ENCODE measurements at places on chromosomes 6 and 20.

- no peak for DNase-seq
Observed at GRCh38 chr6:112330071-112330878, 16.9 kb upstream of the RFPL4B start.

GRCh38 chr6:53647462-53648094, 18.0 kb downstream of the KLHL31 start:
- peak; percentile 30 for DNase-seq

DNA sequence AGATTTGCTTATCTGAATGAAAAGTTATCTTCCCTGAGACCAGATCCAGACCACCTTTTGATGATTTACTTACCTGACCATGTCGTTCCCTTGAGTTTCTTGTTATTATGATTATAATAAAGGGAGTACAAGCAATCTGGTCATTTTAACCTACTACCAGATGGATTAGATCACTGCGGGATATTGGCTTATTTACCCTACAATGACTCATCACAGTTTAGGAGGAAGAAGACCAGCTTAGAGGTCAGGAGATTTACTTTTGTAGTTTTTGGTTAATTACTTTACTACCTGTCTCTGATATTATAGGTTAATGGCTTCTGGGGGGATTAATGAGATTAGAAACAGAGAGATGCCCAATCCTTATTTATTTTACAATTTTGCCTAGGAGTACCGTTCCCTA, 10.7 kb downstream of the PKIB start:
- no peak for DNase-seq

DNA sequence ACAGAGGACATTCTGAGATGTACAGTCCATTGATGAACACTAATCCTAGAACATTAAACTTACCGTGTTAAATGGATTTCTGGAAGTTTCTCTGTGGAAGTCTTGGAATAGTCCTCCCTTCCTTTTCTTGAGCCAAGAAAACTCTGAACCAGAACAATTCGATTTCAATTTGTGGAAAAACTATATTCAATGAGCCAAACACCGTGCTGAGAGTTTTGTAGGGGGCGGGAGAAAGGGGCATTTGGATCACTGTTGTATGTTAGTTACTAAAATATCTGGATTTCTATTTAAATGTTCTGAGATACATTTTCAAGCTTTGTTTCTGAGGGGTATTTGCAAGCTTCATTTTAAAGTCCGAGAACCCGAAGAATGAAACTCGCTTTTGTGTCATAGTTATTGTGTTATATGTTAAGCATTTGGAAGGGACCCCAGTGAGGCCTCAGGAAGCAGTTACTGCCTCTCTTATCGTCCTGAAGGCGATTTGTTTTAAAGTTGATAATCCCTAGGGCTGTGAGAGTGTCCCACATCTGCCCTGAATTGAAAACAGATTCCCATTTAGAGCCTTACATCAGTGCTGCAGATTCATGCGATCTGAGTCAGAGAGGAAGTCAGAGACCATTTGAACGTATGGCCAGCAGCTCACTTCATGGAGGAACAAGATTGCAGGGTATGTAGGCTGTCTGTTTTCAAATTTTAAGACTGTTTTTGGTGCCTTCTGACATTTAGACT, 70.8 kb upstream of the SASH1 start:
- no peak for DNase-seq

DNA sequence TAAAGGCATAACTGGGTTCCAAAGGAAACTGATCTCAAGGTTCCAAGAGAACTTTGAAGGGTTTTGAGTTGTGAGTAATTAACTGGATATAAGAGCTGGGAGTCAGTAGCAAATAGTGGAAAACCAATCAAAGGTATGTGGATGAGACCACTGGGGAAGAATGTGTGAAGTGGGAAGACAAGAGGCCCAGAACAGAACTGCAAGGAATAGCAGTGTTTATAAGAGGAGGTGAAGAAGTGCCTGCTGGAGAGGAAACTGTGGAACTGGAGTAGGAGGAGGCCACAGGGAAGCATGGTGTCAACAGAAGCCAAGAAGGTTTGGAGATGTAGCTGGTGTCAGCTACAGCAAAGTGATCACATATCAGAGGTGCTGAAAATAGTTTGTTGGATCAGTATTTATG, 18.7 kb upstream of the HDAC2 start:
- no peak for DNase-seq

- DNase-seq, result no peak
Observed at GRCh38 chr20:35920523-35920922, 33.8 kb downstream of the SCAND1 start.

GRCh38 chr20:58233881-58234528, 5.6 kb upstream of the ANKRD60 start:
- DNase-seq, result peak; percentile 71

Measured in activated CD4-positive, alpha-beta T cell treated with anti-CD3 and anti-CD28 coated beads, Interleukin-2, amount 50 U/mL, for 48 hours (primary cell).